ENCODE measurements at places on chromosomes 12 and 14.

DNA sequence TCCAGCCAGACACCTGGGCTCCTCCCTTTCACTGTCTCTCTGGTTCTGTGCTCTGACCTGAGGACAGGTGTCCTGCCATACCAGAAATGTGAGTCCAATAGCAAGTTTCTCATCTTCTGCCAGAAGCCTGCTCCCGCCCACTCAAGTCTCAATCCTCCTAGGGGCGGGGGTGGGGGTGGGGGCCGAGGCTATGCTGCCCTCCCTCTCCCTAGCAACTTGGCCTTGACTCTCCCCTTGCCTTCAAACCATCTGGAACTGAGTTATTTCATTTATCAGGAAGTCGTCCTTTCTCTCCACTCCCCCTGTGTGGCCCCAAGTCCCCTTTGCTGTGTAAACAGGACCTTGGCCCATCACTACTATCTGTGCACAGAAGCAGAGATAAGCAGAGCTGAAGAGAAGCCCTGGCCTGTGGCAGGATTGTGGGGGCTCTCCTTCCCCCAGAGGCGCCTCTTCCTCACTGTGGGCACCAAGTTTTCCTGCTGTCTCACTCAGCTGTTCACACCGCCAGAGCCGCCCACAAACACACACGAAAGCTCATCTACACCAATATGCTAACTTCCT is 117.1 kb downstream of the DPF3 start:
- no peak for DNase-seq

GRCh38 chr12:16344269-16344668 is 3.2 kb upstream of the MGST1 start:
- DNase-seq: no peak

- DNase-seq: no peak
These were observed 890 bp downstream of the SPTLC2 start for GRCh38 chr14:77615361-77616132.

DNA sequence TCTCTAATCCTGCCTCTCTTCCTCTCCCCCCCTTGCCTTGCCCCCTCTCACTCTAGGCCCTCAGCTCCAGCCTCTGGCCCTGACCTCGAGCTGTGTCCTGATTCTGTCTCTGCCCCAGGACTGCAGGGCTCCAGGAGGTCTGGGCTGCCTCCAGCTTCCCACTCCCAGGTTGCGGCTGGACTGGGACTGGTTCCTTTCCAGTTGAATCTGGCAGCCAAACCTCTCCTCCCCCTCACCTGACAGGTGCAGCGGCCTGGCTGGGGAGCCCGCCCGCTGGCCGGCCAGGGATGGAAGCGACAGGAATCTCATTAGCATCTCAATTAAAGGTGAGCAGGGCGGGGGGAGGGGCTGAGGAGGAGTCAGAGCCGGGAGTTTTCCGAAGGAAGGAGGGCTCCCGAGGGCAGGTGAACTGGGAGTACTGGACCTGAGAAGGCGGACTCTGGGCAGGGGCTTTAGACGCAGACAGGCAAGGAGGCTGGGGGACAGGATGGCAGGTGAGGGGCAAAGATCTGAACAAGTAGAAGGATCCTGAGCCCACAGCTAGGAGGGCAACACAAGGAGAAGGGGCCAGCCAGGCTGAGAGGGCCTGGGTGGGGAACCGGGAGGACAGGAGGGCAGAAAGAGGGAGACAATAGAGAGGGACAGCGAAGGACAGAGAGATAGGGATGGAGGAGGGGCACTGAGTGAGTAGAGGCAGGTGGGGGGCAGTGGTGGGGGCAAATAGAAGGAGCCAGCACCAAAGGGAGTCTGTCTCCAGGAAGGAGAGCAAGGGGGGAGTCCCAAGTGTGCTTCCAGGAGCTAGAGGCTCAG is at the start of gene SCNN1A:
Gene SCNN1A (minus strand): TSS at position 295 of the 810 bp plus-strand sequence. CDS start 780 bp downstream, outside the sequence.
- DNase-seq: peak; percentile 74

GRCh38 chr12:19186722-19187661 is 57.5 kb downstream of the PLEKHA5 start:
- DNase-seq: no peak

DNA sequence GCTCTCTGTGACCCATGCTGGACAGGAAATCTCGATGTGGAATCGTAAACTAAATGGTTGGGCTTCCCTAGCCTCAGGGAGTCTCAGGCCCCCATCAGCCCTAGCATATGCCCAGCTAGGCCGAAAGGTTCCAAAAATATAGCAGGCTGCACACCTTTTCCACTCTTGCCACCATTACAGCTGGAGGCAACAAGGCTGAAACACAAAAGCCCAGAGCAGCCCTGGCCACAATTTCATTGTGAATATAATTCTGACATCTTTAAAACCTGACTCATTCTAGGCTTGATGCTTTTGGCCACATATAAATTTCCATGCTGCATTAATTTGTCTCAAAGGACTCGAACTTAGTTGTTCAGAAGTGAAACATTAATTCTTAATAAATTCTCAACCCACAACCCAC is 382.2 kb downstream of the GRIN2B start:
- DNase-seq: no peak

- DNase-seq: no peak
These were observed 10.6 kb downstream of the PHLDA1 start for GRCh38 chr12:76020731-76021672.

GRCh38 chr12:19048943-19049342 is 80.6 kb upstream of the PLEKHA5 start:
- no peak for DNase-seq
